ENCODE measurements at places on chromosomes 12 and 14. TPM values are rescaled to one million over a fixed set of nuclear protein-coding genes. Genes with fewer than 3 reads are reported as not detected.

Gene LYZ
- 38.7 TPM for total RNA-seq

Gene SYT1
- total RNA-seq = 1.8 TPM

Gene OVCH1
- total RNA-seq = 1.0 TPM

Gene LRP1-AS
- total RNA-seq = not detected

Gene LRRC9
- not detected for total RNA-seq

Gene CCDC175
- 0.71 TPM for total RNA-seq

Gene ST8SIA1
- total RNA-seq = 3.6 TPM

DNA sequence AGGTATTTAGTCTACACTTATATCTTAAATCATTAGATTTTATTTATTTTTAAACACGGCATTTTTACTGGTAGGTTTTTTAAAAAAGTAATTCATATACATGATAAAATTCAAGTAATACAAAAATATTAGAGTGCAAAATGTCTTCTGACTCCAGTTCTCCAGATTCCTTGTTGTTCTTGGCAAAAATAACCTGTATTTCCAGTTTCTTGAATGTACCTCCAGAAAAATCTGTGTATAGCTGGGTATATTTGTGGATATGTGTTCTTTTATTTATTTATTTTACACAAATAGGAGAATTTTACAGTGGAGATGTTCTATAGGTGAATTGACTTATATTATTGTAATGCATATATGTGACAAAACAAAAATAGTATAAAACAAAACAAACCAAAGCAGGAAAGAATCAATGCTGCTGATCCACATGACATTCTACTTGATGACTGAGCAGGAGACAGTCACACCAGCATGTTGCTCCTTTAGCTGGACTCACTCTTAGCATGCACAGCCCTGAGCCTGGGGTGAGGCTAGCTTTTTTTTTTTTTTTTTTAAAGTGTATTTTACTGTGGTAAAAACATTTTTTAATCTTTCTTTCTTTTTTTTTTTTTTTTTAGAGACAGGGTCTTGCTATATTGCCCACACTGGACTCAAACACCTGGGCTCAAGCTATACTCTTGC is 42.2 kb upstream of the SLC38A2 start:
- DNase-seq = no peak

DNA sequence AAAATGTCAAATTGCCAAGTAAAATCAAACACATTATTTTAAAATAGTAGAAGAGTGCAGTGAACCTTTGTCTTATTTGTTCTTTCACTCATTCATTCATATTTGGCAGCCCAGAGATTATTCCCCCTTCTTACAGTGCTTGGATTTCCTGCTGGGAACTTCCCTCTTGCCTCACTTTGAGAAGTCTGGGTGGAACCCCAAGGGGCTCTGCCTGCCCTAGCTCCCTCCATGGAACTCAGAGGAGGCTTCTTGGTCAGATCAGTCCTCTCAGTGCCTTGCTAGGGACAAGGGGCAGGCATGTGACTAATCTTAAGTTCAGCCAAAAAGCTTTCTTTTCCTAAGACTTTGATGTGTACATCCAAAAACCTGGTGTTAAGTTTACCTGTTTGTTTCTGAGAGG is 84.7 kb upstream of the OVCH1 start:
- no peak for DNase-seq

GRCh38 chr12:685388-685787 is 22.1 kb upstream of the NINJ2 start:
- no peak for DNase-seq

DNA sequence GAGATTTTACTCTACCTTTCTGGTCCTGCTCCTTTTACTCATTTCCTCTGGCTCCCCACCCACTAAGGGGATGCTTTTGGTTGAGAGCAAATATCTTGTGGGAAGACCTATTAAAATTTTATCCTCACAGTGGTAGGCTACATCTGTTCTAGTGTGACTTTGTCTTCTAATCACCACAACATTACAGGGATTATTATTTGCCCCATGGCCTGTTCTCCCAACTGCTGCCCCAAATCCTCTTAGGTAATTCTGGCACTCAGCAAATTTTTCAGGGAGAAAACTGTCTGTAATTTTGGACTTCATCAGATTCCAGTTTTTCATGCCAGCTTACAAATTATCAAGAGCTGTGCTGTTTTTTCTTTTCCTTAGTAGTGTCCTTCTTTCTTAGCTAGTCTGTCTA is 172.3 kb downstream of the GPHN start:
- no peak for DNase-seq

GRCh38 chr14:51787352-51787751 is 73.1 kb upstream of the GNG2 start:
- DNase-seq = no peak

DNA sequence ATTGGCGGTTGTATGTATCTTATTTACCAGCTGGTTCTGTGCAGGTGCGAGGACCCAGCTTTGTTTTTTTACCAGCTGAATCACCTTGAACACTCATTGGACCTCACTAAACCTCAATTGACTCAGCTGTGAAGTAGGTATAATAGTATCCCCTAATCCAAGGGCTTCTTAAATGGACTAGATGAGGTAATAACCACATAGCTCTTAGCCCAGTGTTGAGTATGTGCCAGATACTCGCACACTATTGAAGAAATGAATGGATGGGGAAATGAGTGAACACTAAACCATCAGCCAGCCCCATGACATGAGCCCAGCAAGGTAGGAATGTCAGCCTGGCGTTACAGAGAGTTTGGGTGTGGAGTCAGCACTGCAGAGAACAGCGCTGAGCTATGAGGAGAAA is 79.7 kb downstream of the RIMBP2 start:
- no peak for DNase-seq

- DNase-seq = no peak
These were observed 56.9 kb upstream of the FAM222A start for GRCh38 chr12:109656743-109657142.

DNA sequence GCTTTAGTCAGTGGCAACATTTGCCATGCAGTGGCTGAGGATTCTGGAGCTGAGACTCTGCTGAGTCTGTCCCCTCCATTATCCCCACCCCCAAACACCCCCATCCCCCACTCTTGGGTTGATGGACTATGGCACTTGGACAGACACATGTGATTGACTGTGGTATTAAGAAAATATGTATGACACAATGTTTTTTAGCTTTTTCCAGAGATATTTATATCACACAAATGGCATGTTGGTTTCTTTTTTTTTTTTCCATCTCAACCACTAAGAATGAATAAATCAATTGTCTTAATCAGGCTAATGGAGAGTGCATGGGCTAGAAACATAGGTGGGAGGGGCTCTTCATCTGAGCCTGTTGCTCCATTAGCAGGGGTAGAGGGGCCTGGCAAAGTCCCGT is 30.7 kb upstream of the MAP1LC3B2 start:
- no peak for DNase-seq

DNA sequence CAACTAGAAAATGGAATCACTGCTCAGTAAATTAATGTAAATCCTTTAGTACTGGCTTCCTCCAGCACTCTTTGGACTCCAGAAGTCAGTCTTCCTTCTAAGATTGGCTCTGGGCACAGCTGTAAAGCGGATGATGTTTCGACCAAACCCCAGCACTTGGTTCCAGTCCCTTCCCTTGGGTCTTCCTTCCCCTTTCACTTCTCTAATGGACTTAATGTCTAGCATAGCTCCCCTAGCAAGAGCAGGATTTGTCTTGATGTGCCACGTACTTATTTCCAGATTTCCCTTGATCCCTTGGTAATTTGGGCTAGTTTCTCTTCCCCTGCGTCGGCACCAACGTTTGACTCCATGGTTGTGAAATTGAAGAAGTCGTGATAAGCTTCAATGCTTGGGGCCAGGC is 28.3 kb downstream of the C12orf75 start:
- no peak for DNase-seq

DNA sequence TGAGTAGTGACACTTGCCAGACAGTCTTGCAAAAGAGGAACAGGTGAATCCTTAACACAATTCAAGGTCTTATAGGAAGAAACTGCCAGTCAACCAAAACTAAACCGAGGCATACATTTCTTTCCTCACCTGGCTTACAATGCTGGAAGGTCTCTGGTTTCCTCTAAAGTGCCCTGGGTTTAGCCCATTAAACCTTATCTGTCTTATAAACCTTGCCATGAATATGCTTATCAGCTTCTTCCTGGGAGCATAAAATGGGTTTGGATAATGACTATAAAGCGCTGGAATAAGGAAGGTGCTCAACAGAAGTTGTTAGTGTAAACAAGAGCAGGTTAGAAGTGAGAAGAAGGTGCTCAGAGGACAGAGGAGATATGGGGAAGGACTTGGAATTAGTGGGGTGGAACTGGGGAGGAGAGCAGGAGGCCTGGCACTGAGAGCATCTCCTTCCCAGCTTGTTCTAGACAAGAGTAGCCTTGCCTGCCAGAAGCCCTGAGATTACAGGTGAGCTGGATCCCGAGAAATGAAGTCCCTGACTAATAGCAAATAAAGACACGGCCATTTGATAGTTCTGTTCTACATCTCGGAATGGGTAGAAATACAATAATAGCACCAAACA is 14.1 kb upstream of the GPRC5A start:
- DNase-seq = no peak

GRCh38 chr12:67394550-67394949 is 125.4 kb downstream of the CAND1 start:
- peak; percentile 70 for DNase-seq

DNA sequence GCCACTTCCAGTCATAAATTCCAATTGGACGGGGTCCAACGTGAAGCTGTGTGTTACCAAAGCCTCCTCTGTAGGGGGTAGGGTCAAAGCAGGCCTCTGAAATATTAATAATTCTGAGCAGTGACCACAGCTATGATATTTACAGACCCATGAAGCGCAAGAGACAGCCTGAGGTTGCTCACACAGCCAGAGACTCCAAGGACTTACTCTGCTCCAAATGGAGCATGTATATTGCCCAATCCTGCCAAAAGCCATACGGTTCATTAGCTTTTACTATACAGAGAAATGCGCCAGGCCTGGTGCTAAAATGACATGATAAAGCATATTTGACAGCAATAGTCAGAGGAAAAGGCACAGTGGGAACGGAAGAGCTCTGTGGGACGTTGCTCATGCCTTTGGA is 151.3 kb downstream of the PAH start:
- no peak for DNase-seq

Measured in aorta (tissue), 5 donors.